ENCODE measurements at places on chromosomes 16 and 17.
A peak's percentile ranks its signal among the peaks of the same experiment; 100 is the strongest.

DNA sequence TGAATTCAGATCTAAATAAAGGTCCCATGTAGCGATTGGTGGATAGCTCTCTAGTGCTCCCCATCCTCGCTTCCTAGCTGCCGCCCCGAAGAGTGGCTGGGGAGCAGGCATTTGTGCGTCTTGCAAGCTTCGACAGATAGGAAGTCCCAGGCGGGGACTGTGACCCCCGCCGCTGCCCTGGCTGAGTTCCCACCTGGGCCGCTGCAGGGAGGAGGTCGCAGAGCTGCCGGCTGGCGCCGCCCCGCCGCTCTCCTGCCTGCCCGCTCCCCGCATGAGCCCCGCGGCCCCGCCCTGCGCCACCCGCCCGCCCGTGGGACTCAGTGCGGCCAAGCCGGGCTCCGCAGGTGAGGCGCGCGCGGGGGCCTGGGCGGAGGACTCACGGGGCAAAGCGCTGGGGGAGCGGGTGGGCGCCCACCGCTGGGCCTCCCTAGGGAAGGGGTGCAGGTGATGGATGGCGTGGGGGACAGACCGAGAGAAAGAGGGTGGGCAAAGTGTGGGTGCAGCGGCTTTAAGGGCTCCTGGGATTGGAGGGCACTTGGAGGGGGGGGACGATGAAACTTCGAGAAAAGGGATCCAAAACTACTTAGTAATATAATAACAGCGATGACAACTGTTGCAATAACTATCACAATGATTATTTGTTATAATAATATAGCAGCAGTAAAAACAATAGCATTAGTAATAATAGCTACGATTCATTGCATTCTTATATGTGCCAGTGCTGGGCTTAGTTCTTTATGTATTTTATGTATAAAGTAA is at the start of gene OTOA:
TSS of gene OTOA (plus strand) at position 80 of the 759 bp plus-strand sequence. CDS start 14,547 bp downstream, outside the sequence.
- no peak for DNase-seq

DNA sequence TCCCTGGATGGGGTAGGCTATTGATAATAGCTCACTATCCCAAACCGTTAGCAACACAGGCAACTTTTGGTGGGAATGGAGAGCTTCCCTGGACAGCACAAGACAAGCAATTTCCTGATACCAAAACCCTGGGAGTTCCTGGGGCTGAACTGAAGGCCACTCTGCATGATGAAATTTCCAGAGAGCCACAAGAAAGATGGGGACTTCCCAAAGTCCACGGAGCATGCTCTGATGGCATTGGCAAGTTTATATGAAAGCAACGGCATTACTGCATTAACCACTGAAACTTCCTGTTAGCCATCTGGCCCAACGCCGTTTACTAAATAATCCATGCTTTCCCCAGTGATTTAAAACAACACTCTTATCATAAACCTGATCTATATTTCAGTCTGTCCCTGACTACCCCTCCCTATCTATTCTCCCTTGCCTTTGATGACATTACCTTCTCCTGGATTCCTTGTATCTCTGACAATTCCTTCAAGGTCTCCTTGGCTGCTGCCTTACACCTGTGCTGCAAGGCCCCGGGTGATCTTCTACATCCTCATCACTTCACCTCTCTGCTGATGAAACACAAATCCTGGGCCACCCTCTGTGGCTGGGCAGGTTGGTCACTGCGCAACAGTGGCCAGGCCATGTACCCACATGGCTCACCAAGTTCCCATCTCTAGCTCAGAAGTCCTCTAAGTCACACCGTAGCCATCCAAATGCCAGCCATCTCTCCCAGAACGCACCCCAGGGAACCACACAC is 108.5 kb upstream of the RCVRN start:
- peak; percentile 11 for DNase-seq

DNA sequence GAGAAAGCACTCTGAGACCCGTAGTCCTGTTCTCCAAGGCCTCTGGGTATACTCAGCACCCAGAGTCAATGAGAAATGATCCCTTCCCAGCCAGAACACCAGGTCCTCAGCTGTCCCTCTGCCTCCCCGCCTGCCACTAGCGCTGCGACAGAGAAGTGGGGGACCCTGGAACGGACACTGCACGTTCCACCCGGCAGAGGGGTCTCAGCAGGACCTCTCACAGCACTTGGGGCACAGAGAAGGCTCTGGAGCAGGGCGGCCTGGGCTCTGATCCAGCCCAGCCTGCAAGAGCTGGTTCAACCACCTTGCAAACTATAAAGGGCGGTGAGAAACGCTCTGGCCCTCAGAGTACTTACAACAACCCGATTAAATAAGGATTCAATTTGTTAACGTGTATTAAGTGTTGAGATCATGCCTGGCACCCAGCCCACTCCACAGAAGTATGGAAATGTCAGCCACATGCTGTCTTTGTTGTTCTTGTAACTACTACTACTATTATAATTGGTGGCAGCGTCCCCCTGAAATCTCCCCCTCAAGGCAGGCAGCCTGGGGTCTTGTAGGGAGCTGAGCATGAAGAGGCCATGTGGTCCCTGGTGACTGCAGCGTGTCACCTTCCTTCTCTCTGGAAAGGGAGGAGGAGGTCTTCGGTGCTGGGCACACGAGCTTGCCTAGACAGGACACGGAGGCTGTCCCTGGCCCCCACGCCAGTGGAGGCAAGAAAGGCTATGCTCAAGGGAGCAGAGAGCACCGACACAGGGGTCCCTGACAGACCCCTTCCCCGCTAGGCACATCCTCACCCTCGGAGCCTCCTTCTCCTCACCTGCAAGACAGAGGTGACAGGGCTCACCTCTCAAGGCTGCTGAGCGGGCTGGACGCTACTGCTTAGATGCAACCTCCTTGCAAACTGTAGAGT is 2.4 kb downstream of the OSGIN1 start:
- DNase-seq, result no peak

DNA sequence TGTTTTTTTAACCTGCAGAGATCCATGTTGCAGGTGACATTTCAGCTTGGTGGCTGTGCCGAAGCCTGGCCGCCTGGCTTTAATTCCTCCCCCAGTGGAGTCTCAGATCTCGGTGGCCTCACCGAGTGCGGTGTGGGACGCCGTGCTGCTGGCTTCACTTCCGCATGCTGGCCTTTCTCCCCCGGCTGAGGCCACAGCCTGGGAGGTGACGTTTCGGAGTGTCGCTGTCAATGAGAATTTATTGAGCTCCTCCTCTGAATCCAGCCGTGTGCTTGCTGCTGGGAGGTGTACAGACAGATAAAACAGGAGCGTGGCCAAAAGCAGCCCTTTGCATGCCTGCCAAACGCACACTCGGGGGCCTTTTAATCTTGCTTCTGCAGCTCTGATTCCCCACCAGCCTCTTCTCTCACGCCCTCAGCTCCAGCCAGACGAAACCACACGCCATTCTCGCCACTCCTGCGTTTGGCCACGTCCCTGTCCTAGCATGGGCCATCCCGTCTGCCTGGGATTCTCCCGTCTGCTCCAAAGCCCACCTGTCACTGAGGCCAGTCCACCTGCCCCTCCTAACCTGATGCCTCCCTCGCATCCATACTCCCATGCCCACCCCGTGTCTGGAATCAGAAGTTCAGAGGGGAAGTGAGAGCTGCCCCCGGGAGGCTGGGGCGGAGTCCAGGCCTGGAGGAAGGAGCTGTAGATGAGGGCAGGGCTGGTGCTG is 3.6 kb downstream of the GSE1 start:
- DNase-seq, result peak; percentile 72

GRCh38 chr17:57114085-57114673 is 29.1 kb downstream of the AKAP1 start:
- peak; percentile 11 for DNase-seq

- no peak for DNase-seq
Measured at GRCh38 chr17:50550661-50551432, 3.9 kb downstream of the SPATA20 start.

DNA sequence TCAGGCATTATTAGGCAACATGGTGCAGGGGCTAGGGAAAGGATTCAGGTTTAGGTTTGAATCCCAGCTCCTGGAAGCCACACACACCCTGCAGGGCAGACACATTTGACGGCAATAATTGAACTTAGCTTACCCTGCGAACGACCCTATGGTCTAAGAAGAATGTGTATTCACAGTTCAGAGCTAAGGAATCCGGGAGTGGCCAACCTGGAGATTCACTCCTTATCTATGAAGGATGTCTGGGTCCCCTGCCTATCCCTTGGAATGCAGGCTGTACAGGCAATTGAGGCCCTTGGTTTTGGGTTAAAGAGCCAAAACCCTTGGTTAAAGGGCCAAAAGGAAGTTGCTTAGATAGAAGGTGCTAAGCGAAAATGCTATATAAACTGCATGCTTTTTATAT is 2.9 kb upstream of the SYT17 start:
- DNase-seq, result no peak

- peak; percentile 19 for DNase-seq
Measured at GRCh38 chr17:19304209-19304608, 58.3 kb downstream of the B9D1 start.

DNA sequence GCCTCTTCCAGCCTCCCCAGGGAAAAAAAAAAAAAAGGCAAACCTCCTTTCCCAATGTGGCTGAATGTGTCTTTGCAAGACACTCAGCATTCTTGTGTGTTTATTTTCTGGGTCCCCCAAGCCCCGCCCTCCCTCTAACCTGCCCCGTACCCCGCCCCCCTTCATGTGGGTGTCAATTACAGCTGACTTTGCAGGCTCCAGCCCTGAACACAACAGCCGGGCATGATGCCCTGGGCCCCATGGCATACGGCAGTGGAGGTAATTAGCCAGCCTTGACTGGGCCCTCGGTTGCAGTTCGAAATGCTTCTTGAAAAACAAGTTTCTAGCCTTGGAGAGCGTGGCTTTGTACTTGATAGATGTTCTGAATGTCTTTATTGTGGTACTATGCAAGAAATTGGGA is 354.7 kb upstream of the RBFOX1 start:
- DNase-seq, result no peak

GRCh38 chr17:73791121-73791520 is 146.9 kb upstream of the SDK2 start:
- DNase-seq, result no peak

DNA sequence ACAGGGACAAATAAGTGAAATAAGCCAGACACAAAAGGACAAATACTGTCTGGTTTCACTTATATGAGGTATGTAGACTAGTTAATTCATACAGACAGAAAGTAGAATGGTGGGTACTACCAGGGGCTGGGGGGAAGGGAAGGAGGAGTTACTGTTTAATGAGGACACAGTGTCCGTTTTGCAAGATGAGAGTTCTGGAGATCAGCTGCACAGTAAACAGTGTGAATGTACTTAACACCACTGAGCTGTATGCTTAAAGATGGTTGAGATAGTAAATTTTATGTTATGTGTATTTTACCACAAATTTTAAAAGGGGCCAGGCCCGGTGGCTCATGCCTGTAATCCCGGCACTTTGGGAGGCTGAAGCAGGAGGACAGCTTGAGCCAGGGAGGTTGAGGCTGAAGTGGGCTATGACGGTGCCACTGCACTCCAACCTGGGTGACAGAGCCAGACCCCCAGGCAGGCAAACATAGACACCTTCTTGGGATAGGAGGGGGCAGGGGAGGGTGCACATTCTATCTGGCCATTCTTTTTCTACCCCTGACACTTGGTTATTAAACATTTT is 23.5 kb downstream of the LRRC75A start:
- no peak for DNase-seq

GRCh38 chr16:9151074-9151473 is 59.6 kb downstream of the HAPSTR1 start:
- DNase-seq, result no peak

DNA sequence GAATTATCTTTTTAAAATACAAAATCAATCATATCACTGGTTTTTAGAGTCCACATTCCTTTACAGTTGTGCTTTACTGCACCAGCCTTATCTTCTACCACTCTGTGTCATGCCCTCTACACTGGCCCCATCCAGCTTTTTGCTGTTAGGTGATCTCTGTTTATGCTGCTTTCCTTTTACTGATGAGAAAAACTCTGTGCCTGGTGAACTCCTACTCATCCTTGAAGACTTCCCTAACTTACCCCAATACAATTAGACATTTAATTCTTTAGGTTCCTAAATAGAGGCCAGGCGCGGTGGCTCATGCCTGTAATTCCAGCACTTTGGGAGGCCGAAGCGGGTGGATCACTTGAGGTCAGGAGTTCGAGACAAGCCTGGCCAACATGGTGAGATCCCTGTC is 64.6 kb downstream of the MRTFB start:
- DNase-seq, result no peak

- no peak for DNase-seq
Measured at GRCh38 chr16:87066133-87067002, 250.8 kb downstream of the C16orf95 start.

DNA sequence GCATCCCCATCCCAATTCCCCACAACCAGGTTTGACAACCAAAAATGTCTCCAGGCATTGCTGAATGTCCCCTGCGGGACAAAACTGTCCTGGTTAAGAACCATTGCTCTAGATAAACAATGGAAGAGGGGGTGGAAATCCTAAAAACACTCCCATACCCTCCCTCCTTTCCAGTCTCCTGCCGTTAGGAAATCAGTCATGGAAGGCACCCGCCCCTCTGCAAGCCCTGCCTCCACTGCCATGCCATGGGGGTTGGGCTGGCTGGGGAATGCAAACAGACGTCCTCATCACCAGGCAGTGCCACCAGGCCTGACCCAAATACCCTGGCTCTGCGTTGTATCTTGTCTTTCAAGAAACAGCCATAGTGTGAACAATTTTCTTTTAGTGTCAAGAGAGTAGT is 57.5 kb downstream of the CYTH1 start:
- DNase-seq, result no peak

- no peak for DNase-seq
Measured at GRCh38 chr16:17370223-17370707, 100.5 kb downstream of the XYLT1 start.

- no peak for DNase-seq
Measured at GRCh38 chr17:38741921-38742410, 6.2 kb downstream of the PCGF2 start.
